ENCODE measurements at places on chromosomes 1 and 21.

- no peak for DNase-seq
These were observed 2.0 kb downstream of the EDEM3 start for GRCh38 chr1:184752656-184753055.

DNA sequence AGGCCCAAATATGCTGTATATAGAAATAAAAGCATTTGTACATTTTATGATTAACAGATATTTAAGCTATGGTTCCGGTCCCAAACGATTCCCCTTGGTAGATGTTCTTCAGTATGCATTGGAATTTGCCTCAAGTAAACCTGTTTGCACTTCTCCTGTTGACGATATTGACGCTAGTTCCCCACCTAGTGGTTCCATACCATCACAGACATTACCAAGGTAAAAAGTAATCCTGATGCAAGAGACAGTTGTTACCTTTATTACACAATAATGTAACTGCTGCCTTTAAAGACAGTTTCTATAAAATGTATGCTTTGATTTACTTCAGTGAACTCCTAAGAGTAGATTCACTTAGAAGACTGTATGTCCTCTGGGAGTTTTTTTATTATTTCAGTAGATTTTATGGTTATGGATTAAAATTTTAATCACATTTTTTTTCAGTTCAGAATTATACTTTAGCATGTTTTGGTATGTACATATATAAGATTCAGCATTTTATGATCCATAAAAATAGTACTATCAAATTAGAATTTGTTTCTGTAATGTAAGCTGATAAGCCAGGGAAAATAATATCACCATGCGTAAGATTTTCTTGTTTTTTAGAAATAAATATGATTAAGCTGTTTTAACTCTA, 96.5 kb downstream of the USP25 start:
- DNase-seq = no peak

DNA sequence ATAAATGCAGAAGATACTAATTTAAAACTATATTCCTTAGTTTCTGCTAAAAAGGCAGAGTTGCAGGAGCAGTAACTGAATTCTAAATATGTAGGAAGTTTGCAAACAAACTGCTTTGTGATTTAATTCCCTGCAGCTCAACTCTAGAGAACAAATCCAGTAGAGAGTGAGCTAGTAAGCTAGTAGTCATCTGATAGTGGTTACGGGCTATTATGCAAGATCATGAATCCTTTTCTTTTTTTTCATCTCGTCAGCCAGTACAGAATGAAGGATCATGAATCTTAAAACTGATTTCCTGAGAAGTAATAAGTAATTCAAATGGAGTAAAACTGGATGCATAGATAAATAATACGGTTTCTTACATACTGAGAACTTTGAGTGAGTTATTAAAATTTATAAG, 3.3 kb downstream of the DPH5 start:
- DNase-seq = no peak

GRCh38 chr1:67792103-67792502, 41.2 kb downstream of the GNG12 start:
- DNase-seq = no peak

DNA sequence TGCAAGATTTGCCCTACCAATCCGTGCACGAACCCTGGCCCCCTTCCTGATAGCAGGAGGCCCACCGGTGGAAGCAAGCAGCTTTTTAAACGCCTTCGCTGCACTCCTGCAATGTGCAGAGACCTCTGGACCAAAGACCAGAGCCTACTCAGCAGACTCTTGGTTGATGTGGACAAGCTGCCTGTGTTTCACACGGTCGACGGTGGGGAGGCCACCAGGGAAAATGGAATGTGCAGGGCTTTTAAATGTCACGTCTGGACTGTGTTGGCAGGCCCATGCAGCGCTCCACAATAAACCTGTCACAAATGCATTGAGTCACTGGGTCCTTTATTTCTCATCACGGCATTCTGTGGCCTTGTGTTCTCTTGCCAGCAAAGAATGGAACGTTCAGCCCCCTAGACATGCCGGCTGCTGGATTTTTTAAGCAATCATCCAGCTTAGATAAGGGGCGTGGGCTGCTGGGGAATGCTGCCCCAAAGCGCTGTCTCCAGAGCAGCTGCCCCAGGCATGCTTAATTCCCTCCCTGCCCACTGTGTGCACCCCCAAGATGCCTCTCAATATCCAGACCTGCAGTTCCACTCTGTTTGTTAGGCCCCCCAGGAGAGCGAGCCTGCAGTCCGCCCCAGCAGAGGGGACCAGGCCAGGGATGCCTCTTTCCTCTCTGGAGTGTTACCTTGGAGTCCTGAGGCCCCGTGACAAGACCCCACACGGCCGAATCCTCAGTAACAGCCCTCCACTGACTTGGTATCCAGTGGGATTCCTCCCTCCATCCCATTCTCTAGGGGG, 71.3 kb downstream of the ATP5PO start:
- no peak for DNase-seq

- no peak for DNase-seq
These were observed 87.7 kb upstream of the C1orf174 start for GRCh38 chr1:3987669-3988235.

DNA sequence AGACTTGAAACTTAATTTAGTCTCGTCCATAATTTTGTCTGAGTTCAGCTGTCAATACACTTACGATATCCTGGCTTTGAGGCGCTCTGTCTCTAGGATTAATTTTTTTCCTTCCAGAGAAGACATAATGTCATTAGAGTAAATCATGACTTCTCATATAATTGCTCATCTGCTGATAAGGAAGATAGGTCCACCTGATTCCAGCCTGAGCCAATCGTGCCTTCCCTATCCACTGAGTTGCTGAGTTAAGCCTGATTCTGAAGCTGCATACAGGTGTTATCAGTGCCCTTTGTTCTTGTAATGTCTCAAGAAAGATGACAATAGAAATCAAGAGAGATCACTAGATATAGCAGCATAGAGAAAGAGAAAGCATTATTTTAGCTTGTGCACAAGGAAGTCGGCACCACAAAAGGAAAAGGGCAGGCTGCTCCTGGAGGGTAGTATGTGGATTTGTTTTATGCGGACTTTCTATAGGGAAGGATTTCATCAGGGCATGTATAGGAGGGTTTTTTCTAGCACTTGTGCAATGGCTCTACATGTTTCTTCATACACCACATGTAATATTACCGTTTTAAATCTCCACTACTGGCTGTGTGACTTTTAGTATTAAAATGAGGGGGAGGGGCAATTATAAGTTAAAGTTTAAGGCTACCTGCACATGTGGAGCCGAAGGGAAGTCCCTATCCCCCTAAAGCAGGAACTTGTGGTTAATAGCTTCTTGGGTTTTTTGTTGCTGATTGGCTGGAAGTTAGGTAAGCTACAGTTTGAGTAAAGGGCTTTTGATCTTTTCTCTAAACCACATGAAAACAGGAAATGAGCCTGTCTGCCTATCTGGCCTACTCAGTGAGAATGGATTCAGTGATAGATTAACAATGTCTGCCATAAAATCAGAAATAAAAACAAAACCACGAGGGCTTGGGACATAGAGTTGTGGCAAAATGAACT, 133.4 kb downstream of the PLPPR5 start:
- no peak for DNase-seq
